Germinal center (tissue), 1 donor: ENCODE measurements at places on chromosomes 6 and 20.

- DNase-seq = no peak
These were observed 76.3 kb downstream of the CDK19 start for GRCh38 chr6:110738899-110739365.

DNA sequence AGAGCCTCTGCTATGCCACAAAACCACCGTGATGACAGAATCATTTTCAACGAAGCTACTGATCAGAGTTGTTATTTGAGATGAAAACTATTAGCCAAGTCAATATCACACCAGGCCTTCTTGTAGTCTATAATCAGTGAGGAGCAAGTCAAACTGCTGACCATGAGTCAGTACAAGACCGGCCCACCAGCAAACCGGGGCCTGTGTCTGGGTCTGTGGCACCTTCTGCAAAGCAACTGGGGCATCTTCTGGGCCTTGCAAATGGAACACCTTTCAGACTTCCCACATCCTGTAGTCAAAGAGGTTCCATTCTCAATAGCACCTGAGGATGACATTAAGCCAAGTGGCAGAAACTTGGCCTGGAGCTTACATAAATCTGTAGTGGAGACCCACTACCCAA is 38.5 kb downstream of the CPXM1 start:
- no peak for DNase-seq

DNA sequence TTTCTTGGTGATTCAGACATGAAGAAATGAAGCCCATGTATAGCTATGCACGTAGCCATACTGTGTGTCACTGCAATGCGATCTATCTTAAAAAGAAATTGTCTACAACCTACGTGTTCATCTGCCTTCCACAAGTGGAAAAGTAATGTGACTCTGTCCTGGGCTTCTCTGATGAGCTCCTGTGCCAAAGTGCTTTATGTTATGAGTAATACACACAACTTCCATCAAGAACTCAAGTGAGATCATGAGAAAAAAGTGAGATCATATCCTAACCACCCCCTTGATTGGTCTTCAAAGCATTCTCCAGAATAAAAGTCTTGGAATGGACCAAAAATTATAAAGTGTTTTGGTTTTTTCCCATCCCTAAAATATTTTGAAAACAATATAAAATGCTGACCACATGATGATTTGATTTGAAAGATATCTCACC is 114.3 kb downstream of the DST start:
- DNase-seq = no peak

- no peak for DNase-seq
These were observed 46.9 kb downstream of the PDYN start for GRCh38 chr20:1946762-1947534.

DNA sequence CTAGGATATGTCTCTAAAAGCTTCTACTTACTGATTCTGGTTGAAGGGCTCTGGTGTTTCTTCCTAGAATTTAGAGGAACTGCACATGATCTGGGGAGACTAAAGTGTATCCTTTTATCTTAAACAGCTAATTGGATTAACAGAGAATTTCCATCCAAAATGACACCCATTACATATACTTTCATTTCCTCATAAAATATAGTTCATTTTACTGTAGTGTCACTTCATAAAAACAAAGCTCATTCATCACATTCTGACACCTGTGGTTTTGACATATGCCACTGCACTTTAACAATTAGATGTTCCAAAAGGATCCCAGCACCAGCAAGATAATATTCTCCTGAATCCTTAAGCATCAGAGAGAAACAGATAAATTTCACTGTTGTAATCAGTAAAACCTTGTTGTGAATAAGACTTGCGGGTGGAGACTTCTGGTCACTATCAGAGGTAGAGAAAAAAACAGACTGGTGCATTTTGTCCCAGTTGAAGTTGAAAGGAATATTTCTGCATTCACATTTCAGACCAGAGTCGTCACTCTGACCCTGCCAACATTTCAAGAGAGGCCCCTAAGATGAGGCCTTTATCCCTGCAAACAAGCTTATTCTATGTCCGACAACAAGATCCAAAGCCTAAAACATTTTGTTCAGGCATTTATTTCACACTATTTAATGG is 175.3 kb upstream of the BMP5 start:
- DNase-seq = no peak

DNA sequence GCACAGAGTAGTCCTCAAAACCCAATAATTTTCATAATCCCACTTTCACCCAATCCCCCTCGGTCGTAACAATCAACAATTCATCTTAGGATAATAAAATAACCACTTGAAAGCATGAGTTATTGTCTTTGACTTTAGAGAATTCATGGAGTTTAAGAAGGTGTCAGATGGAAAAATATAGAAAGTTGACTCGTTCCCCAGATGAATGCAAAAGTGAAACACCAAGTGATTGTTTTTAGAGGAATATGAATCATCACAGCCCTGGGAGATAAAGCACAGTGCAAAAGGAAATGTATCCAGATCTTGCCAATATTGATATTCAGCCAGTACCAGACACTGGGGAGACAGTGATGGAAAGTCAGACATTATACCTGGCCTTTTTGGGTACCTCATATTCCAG is 860.5 kb downstream of the DHX35 start:
- no peak for DNase-seq

DNA sequence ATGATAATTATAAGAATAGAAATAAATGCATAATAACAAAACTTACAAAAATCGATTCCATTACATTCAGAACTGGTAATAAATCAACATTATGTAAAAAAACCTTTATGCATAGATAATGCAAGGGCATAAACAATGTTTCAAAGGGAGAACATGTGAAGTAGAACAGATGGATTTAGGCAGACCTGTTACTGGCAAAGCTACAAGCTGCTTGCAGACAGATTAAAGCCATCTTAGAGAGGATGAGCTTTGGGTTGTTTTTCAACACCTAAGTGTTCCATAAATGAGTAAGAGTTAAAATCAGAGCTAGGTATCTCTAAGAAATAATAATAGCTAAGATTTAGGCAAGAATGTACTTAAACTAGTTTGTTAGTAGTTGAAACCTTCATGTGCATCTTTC is 37.2 kb downstream of the SNAP25 start:
- no peak for DNase-seq

DNA sequence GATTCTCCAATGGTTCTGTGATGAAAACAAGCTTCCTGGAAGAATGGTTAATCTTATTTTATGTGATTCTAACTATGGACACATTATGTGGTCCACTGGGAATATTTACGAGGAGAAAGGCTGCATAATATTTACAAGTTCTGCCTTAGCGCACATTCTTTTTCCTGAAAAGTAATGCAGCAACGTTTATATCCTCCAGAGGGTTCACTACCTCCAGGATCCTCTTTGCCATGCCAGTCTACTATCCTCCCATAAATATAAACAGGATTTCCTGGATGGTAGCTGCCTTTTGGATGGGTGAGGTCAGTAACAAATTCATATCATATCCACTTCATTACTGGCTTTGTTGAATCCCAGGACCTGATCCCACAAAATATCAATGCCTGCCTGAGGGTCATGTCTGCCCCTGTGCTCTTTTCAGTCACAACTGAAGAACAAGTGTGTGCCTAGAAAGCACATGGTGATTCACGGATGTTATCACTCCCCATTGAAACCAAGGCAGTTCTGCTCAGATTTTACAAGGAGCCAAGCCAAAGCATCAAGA is 30.4 kb downstream of the ADGRF5 start:
- DNase-seq = no peak
